HepG2 (cell line): ENCODE measurements at places on chromosomes 2 and 18. TPM values are rescaled to one million over a fixed set of nuclear protein-coding genes. Genes with fewer than 3 reads are reported as not detected.
A peak's percentile ranks its signal among the peaks of the same experiment; 100 is the strongest.

GRCh38 chr18:70659036-70659925, 370.4 kb downstream of the SOCS6 start:
- no peak for DNase-seq

DNA sequence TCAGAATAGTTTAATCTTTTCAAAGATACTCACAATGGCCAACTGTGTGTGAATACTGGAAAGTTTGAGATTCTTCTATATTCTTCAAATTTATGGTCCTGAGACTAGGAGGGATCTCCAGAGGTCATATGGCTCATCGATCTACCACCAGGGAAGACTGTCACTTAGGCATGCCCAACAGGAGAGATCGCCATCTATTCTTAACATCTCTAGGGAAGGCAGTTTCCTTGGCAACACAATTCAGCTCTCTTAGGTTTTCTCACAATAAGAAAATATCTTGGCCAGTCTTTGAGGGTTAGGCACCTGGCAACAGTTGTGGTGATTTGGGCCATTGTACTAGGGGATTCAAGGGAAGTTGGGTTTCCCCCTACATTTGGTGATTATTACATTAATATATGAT, 107.2 kb downstream of the GALNT3 start:
- no peak for DNase-seq

- no peak for DNase-seq
These were observed 5.3 kb downstream of the PER2 start for GRCh38 chr2:238282861-238283738.

DNA sequence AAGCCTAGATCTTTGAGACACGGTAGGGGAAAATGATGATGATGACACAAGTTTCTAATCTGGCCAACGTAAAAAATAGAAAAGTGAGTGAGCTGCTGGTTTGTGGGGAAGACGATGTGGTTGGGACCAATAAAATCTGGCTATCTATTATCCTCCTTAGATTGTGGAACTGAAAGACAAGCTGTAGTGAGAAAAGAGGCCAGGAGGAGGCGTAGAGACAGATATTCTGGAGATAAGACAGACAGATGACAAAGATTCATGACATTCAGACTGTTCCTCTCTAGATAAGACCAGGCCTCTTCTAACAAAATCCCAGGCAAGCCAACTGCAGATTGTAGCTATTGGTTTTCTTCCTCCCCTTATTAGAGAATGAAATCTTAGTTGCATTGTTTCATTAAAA, 376.3 kb upstream of the UBE2E3 start:
- peak; percentile 35 for DNase-seq

GRCh38 chr2:134900151-134900550, 18.5 kb upstream of the CCNT2 start:
- no peak for DNase-seq

DNA sequence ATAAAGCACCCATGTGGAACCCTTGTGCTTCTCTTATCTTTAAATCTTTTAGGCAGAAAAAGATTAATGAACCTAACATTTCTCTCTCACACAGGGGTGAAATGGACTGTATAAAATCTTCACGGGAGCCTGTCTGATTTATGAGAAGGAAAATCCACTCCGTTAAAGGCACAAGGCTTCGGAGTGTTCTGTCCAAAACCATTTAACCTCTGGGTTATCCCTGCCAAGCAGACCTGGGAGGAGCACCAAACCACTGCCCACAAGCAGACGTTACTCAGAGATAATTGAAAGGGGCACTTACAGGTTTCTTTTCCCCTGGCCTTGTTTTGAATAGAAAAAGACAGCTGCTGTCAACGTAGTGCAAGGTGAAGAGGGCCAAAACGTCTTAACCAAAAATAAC, 184.4 kb upstream of the DOK6 start:
- DNase-seq = no peak

- no peak for DNase-seq
These were observed 6.8 kb downstream of the DNAJB2 start for GRCh38 chr2:219285894-219286425.

DNA sequence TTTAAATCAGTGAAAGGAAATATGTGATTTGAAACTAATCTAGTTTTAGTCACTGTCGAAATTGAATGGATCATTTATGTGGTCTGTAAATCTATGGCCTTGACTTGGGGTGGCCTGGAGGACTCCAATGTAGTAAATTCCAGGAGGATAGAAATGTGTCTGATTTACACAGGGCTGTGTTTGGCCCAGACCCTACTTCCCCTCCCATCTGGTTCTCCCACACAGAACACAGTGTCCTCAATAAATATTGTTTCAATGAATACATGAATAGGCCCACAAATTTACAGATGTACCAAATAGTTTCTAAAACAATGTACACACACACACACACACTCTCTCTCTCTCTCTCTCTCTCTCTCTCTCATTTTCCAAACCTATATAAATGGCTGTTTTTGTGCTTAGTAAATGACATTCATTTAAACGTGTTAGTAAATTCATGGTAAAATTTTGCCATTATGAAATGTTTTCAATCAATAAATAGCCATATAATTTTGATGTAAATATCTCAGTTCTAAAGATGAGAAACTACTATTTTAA, 1.9 kb downstream of the CCDC68 start:
- peak; percentile 40 for DNase-seq

DNA sequence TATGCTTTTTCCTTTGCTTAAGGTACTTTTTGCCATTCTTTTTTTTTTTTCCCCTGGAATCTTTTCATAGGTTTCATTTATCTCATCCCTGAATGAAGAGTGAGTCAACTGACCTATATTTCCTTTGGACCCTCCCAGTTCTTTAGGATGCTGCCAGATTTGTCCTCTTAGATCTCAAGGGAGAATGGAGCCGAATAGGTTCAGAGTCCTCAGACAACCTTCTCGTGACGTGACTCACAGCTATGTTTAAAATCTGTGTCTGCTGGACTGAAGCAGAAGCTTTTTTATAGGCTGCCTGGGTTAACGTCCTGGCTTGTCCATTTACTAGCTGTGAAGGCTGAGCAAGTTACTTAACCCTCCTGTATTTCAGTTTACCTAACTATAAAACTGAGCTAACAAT, 358.6 kb downstream of the DLGAP1 start:
- DNase-seq = no peak

- DNase-seq = no peak
These were observed 19.5 kb downstream of the BCL2 start for GRCh38 chr18:63299837-63300745.

- DNase-seq = no peak
These were observed 52.0 kb downstream of the SLC4A5 start for GRCh38 chr2:74291218-74291544.

GRCh38 chr18:36352384-36352783, 54.9 kb downstream of the FHOD3 start:
- DNase-seq = no peak

DNA sequence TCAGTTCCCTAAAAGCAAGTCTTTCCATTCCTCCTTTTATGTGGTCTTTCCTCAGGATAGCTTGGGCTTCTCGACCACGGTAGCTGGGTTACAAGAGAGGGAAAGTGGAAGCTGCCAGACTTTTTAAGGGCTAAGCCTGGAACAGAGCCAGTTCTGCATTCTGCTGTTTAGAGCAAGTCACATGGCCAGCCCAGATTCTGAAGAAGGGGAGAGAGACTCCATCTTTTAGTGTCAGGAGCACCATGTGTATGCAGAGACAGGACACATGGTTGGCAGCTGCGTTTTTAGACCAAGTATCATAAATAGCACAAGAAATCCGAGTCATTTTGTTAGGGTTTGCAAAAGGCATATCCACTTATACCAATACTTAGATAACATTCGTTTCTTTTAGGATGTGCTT, 4.7 kb downstream of the HMSD start:
- no peak for DNase-seq

- no peak for DNase-seq
These were observed 46.0 kb upstream of the PAX8 start for GRCh38 chr2:113324684-113325160.

- DNase-seq = no peak
These were observed 73.9 kb upstream of the RPL31 start for GRCh38 chr2:100928235-100928634.

DNA sequence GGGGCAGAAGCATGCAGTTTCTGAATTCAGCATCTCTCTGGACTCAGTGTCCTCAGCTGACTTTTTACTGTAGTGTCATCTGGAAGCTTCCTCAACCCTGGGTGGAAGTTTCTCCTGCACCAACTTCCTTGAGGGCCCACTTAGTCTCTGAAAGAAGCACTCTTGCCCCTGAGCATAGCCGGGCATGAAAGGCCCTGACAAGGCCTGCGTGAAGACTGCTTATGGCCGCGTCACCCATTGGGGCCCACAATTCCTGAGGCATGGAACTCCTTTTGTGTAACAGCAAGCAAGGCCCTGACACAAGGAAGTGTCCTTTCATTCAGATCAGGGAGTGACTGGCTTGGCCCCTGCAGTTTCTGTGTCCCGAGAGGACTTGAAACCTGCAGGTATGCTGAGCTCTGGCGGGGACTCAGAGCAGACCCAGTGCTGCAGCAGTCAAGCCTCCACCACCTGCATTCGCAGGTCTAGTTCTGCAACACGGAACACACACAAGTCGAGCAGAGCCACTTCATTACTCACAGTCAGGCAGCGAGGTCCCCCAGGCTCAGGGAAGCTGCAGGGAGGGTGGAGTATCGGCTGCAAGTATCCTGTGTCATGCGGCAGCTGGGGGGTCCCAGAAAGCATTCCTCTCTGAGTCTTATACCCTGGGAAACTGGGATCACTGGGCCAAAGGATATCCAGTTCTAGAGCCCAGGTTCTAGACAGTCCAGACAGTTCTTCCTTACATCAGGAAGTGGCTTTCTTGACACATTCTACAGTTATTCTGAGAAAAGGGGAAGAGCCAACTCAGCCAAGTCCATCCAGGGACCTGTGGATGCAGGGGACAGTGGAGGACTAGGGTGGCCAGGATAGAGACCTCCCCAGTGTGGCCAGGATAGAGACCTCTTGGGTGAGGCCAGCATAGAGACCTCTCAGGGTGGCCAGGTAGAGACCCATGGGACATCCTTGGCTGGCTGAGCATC, 35.6 kb upstream of the PRLH start:
- no peak for DNase-seq

- DNase-seq = no peak
These were observed 146.9 kb downstream of the CERS6 start for GRCh38 chr2:168602846-168603401.

- DNase-seq = no peak
These were observed 221.6 kb downstream of the SEPTIN10 start for GRCh38 chr2:109392140-109392539.

DNA sequence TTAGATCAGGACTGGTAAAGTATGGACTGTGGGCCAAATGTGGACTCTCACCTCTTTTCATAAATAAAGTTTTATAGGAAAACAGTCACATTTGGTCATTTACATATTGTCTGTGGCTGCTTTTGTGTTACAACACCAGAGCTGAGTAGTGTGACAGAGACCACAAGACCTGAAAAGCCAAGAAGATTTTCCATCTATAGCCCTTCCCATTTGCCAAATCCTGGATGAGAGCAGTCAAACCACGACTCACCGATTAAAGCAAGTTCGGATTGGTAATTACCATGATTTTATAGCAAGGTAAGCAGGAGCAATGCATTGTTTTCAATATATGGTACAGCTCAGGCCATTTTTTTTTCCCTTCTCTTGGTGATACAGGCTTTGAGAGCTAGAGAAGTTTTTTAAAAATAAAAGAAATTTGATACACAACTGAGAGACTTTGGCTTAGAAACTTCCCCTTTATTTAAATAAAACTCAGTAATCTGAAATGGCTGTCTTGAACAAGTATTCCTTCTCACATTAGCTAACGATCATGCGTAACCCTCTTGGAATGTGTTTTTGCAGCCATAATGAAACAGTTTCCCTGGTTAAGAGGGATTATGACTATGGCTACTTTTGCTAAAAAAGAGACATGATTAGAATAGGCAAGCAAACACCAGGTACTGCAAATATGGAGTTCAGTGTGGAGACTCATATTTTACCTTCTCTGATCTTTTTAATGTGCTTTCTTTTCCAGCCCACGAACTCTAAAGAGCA, 9.5 kb upstream of the MALL start:
- no peak for DNase-seq

GRCh38 chr2:158315000-158315399, 141.6 kb downstream of the CCDC148 start:
- no peak for DNase-seq

- no peak for DNase-seq
These were observed 87.0 kb downstream of the MTX2 start for GRCh38 chr2:176356251-176356650.

GRCh38 chr2:109305490-109306167, 176.6 kb downstream of the SH3RF3 start:
- DNase-seq = no peak

GRCh38 chr2:55175254-55176093, 56.6 kb downstream of the CLHC1 start:
- DNase-seq = peak; percentile 41

GRCh38 chr2:85243101-85244072, 84.4 kb downstream of the TGOLN2 start:
- DNase-seq = peak; percentile 50

GRCh38 chr2:86433137-86433536, 8.0 kb upstream of the KDM3A start:
- DNase-seq = no peak

DNA sequence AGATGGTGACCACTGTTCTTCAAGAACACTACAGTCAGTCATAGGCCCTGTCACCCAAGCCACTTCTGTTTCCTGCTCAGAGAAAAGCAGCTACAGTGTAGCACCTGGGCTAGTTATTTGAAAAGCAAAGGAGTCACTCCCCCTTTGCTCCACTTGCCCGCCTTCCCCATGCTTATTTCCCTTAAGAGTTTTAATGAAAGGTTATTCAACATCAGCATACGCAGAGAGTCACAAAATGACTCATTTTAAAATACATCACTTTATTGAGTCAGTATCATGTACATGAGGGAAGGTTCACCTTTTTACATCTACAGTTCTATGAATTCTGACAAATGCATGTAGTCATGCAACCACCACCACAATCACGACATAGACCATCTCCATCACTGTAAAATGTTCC, 71.3 kb downstream of the TNFRSF11A start:
- DNase-seq = no peak

- no peak for DNase-seq
These were observed 162.1 kb downstream of the LDLRAD4 start for GRCh38 chr18:13380691-13381070.

DNA sequence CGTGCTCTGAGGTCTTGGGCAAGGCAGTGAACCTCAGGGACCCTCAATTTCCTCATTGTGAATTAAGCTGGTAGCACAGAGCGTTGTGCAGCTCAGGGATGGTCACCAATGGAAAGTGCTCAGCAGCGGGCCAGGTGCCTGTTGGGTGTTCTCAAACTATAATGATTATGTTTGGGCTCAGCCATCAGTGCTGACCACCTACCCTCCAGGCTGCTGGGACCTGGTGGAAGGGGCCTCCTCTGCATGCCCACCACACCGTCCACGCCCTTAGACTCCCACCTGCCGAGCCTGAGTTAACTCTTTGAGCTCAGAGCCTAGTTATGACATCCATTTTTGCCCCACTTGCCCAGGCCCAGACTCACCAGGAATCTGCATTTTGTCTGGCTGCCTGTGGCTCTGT, 35.0 kb downstream of the GLI2 start:
- DNase-seq = no peak

Gene REG3A
- polyA plus RNA-seq = 0.13 TPM in 1 of 2 replicates, not detected in the other

Gene GPATCH11
- polyA plus RNA-seq = 3.0 and 3.8 TPM in 2 replicates

Gene TBR1
- polyA plus RNA-seq = 0.03 TPM in 1 of 2 replicates, not detected in the other

Gene EML6
- 17.2 and 28.5 TPM in 2 replicates for polyA plus RNA-seq

Gene AOX1
- polyA plus RNA-seq = 9.2 and 18.9 TPM in 2 replicates

Gene TUBA3D
- not detected in 2 replicates for polyA plus RNA-seq

Gene UGT1A5
- polyA plus RNA-seq = not detected in 2 replicates

Gene CNDP1
- polyA plus RNA-seq = 0.01 and 0.13 TPM in 2 replicates

Gene UNC50
- 63.3 and 92.6 TPM in 2 replicates for polyA plus RNA-seq
